ENCODE measurements at places on chromosomes 4 and X.
A peak's percentile ranks its signal among the peaks of the same experiment; 100 is the strongest.

DNA sequence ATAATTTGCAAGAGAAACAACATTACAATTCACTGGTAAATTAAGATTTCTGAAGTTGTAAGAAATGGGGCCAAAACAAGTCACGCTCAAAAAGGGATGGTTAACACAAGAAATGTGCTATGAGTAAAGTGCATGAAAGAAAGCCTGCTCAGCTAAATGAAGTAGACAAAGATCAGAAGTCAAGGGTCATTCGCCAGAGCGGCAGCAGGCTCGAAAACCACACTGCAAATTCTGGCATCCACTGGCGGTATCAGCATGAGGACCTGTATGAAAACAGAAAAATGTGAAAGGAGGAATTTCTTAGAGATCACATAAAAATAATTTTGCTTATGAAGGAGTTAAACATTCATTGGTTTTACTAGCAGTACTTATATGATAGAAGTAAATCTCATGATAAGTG, 49.6 kb downstream of the FBXL5 start:
- DNase-seq: no peak

- DNase-seq: peak; percentile 100
These were observed at the start of gene GTPBP6 for GRCh38 chrX:318739-319578. GTPBP6 (minus strand) TSS chrX:318796; CDS start chrX:318787, 9 bp downstream.

DNA sequence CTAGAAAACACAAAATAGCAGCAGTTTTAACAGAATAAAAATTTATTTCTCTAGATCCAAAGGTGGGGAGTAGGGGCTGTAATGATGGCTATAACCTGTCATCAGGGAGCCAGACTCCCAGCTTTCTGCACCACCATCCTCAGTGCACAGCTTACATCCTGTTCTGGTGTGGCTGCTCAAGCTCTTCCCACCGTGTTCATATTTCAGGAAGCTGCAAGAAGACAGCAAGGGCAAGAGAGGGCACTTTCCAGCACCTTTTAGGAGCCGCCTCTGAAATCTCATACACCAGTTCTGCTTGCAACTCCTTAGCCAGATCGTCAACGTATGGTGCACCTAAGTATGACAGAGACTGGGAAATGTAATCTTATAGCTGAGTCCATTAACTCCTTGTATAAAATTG, 253.7 kb downstream of the CENPC start:
- DNase-seq: no peak

GRCh38 chrX:147803948-147804347, 107.8 kb upstream of the FMR1 start:
- DNase-seq: peak; percentile 14

GRCh38 chrX:83829874-83830273, 31.1 kb upstream of the CYLC1 start:
- peak; percentile 2 for DNase-seq

- DNase-seq: no peak
These were observed 52.2 kb downstream of the DCUN1D4 start for GRCh38 chr4:51895158-51895557.

DNA sequence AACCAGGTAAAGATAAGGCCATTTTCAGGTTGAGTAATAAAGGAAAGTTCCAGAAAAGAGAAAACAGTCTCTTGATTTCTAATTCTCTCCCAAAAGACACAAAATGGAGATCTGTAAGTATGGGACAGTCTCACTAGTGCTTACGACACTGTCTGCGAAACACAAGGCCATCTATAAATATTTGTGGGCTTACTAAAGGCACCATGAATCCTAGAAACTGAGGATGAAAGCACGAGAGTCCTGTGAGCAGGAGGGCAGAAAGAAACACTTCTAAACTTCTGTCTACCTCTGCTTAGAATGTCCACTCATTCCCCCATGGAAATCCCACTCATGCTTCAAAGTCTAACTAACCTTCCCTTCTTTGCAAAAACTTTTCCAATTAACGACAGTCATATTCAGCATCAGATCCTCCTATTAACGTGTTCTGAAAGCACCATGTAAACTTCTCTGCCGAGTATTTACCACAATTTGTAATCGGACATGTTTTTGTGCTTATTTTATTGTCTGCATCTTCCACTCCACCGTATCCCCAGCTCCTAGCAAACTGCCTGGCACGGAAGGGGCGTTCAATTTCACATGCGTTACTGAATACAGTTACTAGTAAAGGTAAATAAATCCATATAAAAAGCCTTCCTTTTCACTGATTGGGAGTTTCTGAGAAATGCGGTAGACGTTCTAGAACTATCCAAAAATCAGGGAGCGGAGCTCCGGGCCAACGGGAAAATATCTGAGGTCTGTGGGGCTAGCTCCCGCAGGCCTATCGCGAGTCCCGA, 665 bp downstream of the PSMD10 start:
- DNase-seq: peak; percentile 58

DNA sequence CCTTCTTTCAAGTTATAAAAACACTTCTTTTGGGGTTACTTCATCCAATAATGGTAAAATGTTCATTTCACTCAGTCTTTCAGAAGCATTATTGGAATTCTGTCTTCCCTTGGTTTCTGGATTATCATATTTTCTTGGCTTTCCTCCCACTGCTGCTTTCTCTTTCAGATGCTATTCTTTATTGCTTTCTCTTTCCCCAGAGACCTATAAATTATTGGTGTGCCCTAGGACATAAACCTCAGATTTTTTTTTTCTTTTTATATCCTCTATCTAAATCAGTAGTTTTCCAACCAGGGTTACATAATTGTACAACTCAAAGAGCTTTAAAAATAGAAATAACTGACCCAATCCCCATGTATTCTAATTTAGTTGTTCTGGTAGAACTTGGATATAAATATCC, 1005.5 kb downstream of the ARAP2 start:
- DNase-seq: no peak

- no peak for DNase-seq
These were observed 53.6 kb downstream of the PCDH19 start for GRCh38 chrX:100356351-100356896.

DNA sequence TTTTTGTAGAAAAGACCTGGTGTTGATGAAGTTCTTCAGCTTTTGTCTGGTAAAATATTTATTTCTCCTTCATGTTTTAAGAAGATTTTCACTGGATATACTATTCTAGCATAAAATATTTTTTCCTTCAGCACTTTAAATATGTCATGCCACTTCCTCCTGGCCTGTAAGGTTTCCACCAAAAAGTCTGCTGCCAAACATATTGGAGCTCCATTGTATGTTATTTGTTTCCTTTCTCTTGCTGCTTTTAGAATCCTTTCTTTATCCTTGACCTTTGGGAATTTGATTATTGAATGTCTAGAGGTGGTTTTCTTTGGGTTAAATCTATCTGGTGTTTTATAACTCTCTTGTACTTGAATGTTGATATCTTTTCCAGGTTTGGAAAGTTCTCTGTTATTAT, 35.6 kb upstream of the NMU start:
- no peak for DNase-seq

GRCh38 chr4:169184236-169184635, 86.5 kb downstream of the SH3RF1 start:
- DNase-seq: no peak

- DNase-seq: no peak
These were observed 353.9 kb downstream of the AFF2 start for GRCh38 chrX:148854306-148854705.

GRCh38 chr4:13542577-13543031, 1.7 kb downstream of the NKX3-2 start:
- no peak for DNase-seq

GRCh38 chr4:168212656-168213055, 105.9 kb downstream of the DDX60 start:
- no peak for DNase-seq

- DNase-seq: no peak
These were observed 12.6 kb downstream of the CA5B start for GRCh38 chrX:15750611-15751154.

- DNase-seq: no peak
These were observed 151.2 kb upstream of the SLC4A4 start for GRCh38 chr4:71187404-71188155.

DNA sequence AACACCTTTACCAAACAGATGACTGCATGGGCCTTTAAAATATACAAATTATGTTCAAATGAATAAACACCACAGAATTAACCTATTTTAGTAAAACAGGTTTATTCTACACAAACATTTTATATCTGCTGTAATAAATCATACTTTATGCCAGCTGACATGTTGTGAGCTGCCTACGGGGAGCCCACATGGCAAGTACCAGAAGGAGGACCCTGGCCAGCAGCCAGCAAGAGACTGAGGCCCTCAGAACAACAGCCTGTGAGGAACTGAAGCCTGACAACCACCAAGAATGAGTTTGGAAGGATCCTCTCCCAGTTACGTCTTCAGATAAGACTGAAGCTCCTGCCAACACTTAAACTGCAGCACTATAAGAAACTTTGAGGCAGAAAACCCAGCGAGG, 377.0 kb downstream of the PDGFC start:
- DNase-seq: peak; percentile 47

- DNase-seq: no peak
These were observed 9.4 kb downstream of the NPY5R start for GRCh38 chr4:163353054-163353453.

DNA sequence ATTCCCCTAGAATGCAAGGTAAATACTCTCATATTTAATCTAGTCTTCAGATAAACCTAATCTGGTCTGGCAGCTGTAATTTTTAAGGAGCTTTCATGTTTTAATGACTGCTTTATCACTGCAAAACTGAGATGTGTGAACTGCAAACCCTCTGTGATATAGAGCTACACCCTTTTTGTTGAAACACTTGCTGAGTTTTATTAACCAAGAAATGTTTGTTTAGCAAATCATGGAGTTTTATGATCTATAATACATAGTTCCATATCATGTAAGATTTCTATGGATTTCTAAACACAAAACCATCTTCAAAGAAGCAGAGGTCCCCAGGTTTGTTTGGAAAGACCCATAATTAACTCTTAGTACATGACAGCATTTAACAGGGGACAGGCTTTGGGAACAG, 126.4 kb downstream of the BTC start:
- no peak for DNase-seq

DNA sequence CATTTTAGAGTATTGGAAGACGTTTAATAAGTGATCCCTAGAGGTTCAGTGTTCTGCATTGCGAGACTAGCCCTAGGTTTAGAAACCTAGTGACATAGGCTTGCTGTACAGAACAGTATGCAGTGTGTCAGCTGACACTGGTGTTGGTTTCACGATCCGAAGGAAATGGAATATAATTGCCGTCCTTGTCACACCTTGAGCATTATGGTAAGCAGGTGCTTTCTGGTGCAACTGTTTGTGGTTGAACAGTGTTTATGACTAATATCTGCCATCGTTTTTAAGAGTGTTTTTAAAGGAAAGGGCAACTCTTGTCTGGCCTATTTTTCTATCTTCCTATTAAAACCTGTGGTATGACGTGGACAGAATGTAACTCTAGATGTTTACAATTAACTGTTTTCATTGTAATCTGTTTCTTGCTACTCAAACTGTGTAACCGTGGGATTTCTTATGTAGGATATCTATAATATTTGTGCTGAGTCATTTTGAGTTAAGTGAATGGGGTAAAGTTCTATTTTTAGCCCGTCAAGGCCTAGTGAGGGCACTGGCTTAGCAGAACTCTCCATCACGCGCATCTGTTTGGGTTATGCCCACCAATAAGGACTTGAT, 53.8 kb upstream of the TBC1D14 start:
- DNase-seq: peak; percentile 55

DNA sequence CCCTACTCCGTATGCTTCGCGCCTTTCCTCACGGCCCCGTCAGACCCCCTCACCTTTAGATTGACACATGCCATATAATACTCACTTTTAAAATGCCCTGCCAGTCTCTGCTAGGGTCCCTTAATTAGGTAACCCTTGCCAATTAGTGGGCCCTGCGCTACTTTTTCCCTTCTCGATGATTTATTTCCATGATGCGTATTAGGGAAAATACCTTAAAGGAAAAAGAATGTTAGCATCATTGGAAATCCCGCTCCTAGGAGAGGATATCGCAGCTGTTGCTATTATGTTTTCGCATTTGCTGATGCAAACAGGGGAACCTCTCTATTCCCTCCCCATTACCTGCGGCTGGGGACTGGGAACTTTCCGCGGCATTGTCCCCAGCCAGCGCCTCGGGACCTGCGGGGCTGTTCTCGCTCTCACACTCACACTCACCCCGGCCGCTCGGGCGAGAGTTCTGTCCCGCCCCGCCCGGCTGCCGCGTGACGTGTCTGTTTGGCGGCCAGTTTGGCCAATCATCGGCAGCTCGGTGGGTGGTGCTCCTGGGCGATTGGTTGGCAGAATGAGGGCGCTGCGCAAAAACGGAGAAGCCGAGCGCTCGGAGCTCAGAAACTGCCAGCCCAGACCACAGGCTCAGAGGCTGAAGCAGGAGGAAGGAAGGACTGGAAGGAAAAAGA, at the start of gene PCDH10:
Gene PCDH10, plus strand, starts transcription at position 605 of the 674 bp plus-strand sequence. CDS start 847 bp downstream, outside the sequence.
- DNase-seq: peak; percentile 50

DNA sequence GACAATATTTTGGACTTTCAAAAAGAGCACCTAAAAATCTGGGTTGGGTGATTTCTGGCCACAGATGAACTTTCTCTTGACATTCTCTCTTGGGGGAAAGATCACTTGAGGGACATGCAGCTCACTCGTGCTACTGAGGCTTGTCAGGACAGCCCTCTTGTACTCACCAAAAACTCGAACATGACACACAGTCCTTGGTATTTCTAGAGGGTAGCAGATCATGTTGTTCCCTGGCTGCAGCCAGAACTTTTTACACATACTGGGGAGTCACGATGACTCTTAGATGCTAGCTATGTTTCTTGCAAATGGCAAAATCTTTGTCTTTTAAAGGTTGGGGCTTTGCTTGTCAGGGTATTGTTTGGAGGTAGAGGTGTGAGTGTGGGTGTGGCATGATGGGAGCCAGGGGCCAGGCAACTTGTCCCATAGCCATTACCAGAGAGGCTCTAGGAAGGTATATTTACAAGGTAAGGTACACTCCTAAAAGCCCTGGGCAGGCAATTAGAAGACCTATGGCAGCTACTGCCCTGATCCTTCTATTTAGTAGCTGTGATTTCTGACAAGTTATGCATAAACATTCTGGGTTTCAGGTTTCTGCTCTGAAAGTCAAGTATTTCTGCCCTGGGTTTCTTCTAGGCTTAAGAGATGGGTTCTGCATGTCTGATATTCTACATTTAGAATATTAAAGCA, 241.7 kb upstream of the TLL1 start:
- DNase-seq: no peak

DNA sequence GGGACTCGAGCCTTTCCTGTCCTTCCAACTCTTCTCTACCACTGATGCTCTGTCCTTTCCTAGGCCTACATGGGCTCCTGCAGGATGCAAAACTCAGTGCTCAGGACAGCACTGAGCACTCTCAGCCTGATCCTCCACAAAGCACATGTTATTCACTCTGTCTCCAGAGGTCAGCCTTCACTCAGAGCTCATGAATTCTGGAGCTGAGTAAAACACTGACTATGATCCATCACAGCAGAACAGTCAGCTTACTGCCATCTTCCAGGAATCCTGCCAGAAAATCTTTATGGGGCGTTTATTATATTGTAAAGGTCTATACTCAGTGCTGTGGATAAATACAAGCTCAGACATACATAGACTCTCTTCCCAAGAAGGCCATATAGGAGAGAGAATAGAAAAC, 121.5 kb upstream of the CPEB2 start:
- DNase-seq: no peak

DNA sequence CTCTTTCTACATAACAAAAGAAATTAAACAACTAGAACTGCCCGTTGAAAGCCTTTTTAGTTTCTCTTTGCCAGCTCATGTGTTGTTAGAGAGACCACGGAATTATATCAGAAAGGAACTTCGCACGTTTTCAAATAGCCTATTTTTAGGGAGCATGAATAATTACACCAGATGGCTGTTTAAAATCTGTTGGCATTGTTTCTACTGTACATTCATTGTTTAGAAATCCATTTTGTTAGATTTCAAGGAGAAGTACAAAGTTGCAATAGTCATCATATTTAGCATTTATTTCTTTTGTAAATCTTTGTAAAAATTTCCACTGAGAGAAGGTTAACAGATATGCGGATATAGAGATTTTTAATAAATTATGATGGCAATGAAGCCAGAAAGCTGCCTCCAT, 403.0 kb upstream of the HS3ST1 start:
- no peak for DNase-seq

- DNase-seq: no peak
These were observed 373.6 kb upstream of the MAGEB2 start for GRCh38 chrX:29841750-29842149.

Measured in inflammatory macrophage (primary cell).